ENCODE measurements at places on chromosomes 6 and 20.
A peak's percentile ranks its signal among the peaks of the same experiment; 100 is the strongest.

GRCh38 chr6:119348096-119348747 lies 1.3 kb downstream of the MAN1A1 start:
- no peak for DNase-seq

DNA sequence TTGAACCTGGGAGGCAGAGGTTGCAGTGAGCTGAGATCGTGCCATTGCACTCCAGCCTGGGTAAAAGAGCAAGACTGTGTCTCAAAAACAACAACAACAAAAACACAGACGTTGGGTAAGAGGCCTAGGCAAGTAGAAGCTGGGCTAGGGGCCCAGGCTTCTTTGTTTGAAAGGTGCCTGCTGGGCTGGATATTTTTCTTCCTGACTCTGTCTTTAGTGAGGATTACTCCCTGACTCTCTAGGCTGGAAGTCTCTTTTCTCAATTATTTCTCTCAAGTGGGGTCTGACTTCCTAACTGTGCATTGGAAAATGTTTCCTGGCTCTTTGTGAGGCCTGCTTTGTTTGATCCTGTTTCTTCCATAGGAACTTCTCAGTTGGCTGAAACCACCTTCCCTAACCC lies 76.5 kb upstream of the DTNBP1 start:
- no peak for DNase-seq

GRCh38 chr6:144179237-144179636 lies 28.9 kb downstream of the STX11 start:
- DNase-seq = peak; percentile 3

DNA sequence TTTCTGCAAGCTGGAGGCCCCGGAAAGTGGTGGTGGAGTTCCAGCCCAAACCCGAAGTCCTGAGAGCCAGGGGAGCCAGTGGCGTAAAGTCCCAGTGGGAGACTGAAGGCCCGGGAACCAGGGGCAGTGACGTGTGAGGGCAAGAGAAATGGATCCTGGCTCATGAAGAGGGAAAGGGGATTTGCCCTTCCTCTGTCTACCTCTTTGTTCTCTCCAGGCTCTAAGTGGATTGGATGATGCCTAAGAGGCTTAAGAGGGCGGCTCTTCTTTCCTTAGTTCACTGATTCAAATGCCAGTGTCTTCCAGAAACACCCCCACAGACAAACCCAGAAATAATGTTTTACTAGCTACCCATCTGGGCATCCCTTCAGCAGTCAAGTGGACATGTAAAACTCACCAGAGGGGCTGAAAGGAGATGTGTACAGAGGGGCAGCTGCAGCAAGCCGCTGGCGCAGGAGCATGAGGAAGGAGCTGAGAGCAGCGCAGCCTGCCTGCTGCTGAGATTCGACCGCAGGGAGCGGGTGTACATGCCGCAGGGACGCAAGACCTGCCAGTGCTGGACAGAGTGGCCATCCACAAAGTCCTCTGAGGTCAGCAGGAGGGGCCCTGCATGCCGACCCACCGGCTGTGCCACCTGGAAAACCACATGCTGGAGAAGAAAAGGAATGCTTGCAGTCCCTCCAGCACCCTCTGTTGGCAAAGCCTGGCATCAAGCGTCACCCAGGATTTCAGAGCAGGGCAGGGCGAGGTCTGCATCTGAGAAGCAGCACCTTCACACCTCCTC lies 29.5 kb downstream of the CDYL start:
- no peak for DNase-seq

GRCh38 chr6:24936641-24937317 lies 1.0 kb upstream of the RIPOR2 start:
- DNase-seq = peak; percentile 93

DNA sequence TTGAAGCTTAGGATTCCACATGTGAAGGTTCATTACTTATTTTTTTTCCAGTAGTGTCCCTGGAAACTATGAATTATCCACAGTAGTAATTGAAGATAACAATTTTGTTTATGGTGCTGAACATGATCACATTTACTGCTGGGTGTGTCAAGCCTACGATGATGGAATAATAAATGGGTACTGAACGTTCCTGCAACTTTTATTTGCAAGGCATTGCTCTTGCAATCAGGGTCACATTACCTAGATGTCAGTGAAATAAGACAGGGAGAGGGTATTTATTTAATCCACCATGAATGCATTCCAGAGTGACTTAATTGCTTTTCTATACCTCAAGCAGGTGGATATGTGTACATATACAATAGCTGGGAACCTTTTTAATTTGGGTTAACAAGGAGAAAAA lies 27.0 kb upstream of the MLIP start:
- DNase-seq = no peak

GRCh38 chr6:41707565-41708200 lies 27.7 kb downstream of the TFEB start:
- DNase-seq = peak; percentile 53

DNA sequence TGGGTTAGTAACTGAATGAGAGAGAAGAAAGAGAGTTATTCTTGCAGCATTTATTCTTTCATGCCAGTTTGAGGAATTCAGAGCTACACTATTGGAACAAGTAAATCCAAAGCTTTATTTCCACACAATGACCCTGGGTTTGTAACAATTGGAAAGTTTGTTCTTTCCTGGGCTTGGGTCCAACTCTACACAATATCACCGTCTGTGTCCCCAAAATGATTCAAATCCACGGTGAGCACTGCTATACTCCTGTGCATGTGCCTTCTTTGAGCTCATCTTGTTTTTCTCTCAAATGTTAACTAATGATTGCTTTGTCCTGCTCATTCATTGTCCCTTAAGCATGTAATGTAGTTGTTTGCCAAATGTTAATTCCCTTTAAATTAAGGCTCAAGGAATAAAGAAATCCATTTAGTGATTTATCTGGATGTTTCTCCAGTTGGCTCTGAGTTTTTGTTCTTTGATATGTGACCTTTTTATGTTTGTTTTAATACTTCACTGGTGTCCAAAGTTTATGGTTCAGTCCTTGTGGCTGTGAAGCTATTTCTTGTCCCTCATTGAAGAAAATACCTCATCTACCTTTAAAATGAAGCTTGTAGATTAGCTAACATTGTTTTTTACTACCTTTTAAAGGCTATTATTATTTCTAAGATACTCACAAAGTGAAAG lies 20.5 kb upstream of the CRISP3 start:
- DNase-seq = no peak

DNA sequence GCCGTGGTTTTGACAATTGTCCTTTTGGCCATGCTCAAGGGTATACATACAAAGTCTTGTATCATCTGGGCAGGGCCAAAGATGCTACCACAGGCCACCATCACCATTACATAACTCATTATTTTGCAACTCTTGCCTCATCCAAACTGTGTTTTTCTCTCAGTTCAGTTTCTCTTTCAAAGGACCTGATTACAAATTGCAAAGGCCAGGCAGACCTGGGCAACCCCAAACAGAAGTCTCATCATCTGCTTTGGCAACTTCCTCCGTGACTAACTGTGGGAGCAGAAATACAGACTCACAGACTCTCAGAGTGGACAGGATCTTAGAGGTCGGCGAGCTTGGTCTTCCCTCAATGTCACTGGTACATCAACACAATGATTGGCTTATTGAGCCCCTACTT lies 117.8 kb upstream of the NEDD9 start:
- no peak for DNase-seq

GRCh38 chr6:14023855-14024254 lies 93.7 kb upstream of the CD83 start:
- no peak for DNase-seq

- peak; percentile 92 for DNase-seq
Observed at GRCh38 chr6:31652925-31653724, 664 bp upstream of the BAG6 start.

GRCh38 chr6:49054311-49054710 lies 408.7 kb downstream of the MMUT start:
- DNase-seq = no peak

DNA sequence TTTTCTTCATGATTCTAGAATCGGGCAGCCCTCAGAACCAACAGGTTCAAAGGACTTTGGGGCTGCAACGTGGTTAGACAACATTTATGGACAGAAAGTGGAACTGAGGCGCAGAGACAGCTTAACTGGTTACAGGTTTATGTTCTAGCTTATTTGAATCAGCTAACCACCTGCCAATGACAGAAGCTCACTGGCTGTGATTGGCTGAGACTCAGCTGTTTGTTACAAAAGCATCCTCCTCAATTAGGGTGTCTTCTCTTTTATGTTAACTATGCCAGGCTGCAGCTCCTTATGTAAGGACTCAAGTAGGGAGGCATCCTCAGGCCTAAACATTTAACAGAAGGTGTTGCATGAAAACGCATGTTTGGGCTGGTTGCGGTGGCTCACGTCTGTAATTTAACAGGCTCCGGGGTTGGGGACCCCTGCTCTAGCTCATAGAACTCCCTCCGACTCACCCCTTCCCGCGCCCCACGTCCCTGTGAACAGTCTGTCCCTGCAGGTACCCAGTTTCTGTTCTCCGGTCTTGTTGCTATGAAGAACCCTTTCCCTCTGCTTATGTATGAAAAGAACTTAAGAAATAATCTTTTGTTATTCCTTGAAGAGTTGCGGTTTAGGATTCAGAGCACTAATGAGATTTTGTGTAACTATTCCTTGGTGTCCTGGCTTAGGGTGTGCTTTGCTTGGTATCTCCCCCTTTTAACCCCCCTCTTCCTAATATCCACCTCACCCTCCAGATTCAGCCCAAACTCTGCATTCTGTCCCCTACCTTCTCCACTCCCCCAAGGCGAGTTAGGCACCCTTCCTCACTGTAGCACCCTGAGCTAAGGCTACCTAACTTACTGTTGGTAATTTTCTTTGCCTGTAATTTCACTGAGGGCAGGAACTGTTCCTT lies 1.2 kb upstream of the TMEM181 start:
- no peak for DNase-seq

GRCh38 chr6:54695815-54696214 lies 150.8 kb upstream of the FAM83B start:
- DNase-seq = no peak

GRCh38 chr6:112049996-112050395 lies 3.9 kb upstream of the CCN6 start:
- DNase-seq = no peak

DNA sequence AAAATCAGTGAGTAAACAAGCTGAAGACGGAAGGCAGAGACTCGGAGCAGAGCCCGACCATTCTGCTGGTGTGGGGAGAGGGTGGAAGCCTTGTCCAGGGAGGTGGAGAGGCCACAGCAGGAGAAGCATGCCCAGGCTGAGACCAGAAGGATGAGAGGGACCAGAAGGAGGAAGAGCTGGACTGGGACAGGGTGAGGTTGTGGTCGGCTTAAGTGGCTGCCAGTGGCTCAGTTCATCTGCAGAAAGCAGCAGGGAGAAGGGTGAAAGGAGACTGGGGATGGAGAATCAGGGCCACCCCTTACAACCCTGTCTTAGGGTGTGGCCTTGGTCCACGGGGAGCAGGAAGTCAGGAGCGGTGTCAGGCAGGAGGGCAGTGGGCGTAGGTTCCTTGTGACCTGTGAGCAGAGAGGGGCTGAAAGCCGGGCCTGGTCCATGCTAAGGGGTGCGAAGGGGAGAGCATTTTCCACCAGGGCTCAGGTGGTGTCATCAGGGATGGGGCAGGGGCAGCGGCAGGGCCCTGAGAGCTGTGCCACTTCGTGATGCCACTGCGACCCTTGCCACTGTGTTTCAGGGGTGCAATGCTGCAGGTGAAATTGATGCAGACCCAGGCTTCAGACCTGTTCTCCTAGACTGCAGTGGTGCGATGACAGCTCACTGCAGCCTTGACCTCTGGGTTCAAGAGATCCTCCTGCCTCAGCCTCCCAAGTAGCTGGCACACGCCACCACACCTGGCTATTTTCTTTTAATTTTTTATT lies 81.1 kb downstream of the TTLL2 start:
- DNase-seq = no peak

DNA sequence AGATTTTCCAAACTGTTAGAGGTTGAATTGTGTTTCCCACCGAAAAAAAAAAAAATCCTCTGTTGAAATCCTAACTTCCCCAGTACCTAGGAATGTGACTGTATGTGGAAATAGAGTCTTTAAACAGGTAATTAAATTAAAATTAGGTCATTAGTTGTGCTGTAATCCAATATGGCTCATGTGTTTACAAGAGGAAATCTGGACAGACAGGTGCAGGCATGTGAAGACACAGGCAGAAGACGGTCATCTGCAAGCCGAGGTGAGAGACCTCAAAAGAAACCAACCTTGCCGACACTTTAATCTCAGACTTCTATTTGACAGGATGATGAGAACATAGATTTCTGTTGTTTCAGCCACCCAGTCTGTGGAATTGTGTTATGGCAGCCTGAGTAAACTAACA lies 28.6 kb upstream of the EZR start:
- DNase-seq = no peak

DNA sequence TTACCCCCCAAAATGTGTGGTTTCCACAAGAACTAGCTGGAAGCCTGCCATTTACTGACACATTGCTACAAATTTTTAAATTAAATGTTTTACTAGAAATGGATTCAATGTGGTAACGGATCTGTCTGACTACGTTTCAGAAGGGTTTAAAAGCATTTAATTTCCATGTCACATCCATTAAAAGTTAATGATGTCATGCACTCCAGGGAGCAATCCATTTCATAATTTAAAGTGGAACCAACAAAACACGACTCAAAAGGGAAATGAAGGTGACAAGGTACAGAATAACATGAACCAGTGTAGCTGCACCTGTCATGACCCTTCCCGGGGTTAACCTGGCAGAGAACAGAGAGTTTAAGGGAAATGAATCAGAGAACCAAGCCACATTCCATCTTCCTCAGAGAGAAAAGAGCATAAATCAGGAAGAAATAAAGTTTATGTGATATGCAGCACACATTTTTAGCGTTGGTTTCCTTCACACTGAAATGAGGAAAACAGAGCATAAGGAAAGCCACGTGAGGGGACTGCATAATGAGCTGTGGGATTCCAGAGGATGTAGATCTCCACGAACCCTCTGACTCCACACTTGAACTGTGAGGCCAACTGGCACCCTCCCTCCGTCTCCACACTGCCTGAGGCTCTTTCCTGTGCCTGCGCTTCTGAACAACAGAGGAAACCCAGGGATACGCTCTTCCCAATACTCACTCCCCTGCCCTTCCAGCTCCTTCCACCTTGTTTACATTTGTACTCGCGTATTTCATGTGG lies 170.3 kb upstream of the AHI1 start:
- no peak for DNase-seq

DNA sequence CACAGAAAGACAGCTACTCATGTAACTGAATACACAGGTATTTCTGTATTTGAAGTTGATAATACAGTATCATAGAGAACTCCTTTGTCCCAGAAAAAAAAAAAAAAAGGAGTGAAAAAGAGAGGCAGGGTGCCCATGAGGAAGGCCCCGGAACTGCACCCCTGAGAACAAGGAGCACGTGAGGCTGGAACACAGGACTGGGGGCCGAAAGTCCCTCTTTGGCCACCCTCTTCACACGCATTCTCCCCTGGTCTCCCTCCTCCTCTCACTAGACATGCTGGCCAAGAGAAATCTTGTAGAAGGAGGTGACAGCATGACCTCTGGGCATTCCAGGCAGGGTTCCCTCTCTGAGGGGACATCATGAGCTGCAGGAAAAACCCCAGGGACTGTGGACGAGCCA lies 62.7 kb upstream of the TRAF3IP2 start:
- no peak for DNase-seq

GRCh38 chr20:52481443-52481842 lies 289.9 kb upstream of the ZFP64 start:
- DNase-seq = no peak
